ENCODE measurements at places on chromosomes 11 and 22.
A peak's percentile ranks its signal among the peaks of the same experiment; 100 is the strongest.

- DNase-seq: no peak
These were observed 55.2 kb downstream of the FLRT1 start for GRCh38 chr11:64090806-64091516.

DNA sequence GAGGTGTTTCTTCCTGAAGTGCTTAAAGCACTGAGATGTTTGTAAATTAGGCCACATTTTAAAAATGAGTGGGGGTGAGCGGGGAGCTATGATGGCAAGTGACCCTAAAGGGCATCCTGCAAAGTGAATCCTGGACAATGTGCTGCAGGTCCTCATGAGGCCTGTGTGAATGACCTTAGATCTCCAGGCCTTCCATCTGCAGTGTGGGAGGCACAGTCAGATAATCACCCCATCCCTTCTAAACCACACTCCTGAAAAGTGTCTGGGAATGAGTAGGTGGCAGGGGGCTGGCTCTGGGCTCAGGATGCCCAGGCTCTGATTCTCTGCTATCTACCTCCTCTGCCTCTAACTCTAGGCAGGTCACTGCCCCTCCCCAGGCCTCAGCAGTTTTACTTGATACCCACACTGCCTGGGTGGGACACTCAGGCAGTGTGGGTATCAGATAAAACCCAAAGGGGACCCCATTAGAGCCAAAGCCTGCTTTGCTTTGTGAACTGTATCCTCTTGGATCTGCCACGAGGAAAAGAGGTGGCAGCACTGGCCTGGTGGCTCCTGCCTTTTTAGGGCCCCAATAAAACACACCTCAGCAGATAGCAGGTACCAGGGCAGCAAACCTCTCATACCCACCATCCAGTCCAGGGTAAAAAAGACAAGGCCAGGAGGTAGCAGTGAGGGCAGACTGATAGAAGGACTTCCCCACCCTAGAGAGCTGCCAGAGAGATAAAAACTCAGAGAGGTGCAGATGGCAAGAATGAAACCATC is 10.5 kb downstream of the STARD10 start:
- no peak for DNase-seq

- no peak for DNase-seq
These were observed 14.2 kb upstream of the SOX10 start for GRCh38 chr22:37998543-37998942.

DNA sequence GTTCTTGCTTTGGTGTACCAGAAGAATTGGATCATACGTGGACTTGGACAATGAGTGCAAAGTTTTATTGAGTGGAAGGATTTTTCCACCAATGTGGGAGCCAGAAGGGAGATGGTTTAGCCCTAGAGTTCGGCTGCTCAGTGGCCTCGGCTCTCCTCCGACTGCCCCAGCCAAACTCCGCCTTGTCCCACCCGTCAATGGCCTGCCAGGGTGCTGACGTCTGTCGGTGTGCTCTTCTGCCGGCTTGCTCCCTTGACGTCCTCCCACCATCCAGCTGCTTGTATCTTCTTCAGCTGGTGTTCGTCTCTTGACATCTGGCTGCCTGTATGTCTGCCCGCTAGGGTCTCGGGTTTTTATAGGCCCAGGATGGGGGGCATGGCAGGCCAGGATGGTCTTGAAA is 154.8 kb downstream of the APOL5 start:
- DNase-seq: no peak

GRCh38 chr11:20157728-20158127 is 2.5 kb downstream of the DBX1 start:
- no peak for DNase-seq

DNA sequence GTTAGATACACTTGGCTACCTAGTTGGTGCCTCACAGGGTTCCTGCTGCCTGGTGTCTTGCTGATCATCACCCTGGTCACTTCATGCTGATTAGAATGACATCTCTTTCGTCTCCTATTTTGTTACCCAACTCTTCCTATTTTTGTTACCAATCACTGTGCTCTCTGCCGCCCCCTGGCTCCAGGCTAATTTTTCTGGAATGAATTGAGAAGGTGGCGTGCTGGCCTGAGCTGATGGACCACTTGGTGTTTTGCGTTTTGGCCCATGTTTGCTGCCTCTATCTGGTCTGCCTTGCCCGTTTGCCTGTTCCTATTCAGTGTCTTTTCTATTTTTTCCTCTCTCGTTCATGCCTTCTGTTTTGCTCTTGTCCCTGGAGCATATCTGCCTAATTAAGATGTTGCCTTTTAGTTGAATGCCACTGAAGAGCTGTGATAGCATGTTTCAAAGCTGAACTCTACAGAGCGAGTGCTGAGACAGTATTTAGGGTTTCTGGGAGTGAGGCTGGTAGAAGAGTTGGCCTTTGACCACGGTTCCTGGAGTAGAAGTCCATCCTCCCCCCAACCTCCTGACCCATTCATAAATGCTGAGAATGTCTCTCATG is 5.9 kb upstream of the ATF4 start:
- peak; percentile 55 for DNase-seq

GRCh38 chr22:25202290-25202921 is 2.7 kb downstream of the CRYBB3 start:
- peak; percentile 30 for DNase-seq

DNA sequence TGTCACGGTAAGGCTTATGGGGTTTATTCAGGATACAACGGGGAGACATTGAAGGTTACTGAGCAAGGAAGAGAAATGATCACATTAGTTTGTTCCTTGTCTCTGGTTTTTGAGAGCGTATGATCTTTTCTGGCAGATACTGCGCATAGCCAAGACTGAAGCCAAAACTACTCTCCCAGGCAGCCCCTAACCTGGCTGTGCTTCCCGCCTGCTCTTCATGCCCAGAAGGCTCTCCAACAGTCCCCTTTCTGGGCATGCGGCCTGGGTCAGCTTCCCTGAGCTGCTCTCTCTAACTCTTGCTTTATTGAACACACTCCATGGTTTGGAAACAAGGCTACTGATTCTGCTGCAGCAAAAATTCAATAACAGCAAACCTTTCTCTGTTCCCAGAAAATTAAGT is 306.6 kb downstream of the BUD13 start:
- no peak for DNase-seq

- DNase-seq: no peak
These were observed 8.4 kb downstream of the XBP1 start for GRCh38 chr22:28791841-28792490.

DNA sequence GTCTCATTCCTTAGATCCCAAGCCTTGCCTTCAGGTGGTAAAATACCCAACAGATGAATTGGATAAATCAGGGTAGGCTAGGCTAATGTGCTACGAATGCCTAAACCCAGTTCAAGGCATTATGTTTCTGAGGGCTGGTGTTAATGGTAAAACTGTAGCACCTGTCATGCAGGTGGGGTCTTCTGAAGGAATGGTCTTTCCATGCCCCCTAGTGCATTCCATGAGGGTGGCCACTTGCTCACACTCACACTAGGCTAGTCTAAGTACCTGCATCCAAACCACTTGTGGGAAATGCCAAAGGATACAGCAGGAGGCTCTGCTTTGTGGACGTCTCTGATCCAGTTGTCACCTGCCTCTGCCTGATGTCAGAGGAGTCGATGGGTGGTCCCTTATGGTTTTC is 24.2 kb upstream of the UCP3 start:
- DNase-seq: peak; percentile 33

DNA sequence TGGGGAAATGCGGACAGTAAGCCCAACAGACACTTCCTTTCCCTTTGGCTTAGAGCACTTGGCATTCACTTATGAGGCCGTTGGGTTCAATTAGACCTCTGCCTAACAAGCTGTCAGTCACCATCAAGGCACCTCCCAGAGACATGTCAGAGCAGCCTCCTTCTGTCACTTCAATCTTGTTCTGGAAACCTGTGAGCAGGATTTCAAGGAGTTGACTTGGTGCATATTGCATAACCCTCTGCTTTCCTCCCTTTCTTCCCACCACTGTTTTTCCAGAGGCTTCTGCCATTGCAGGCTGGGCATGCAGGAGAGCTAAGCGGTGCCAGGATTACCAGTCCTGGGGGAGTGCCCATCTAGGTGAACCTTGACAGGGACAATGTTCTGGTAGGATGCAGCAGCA is 484.2 kb upstream of the LRRC4C start:
- DNase-seq: no peak

DNA sequence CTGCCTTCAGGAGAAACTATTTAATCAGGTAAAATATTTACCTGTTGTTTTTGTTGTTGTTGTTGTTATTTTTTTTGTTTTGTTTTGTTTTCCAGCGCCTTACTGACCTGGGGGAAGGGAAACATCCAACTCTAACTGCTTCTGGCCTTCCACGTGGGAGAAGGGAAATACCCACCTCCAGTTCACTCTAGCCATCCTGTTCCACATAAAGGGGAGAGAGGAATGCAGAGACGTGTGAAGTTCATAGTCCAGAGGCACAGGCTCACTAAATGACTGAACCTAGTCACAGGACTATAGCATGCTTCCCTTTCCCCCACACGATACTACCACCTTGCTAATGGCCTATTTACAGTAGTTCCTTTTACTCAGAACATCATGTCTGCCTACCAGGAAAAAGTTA is 72.4 kb upstream of the VSTM5 start:
- DNase-seq: no peak

GRCh38 chr11:64130618-64131017 is 35.3 kb downstream of the MACROD1 start:
- DNase-seq: no peak

GRCh38 chr22:46649141-46650077 is 29.2 kb downstream of the GRAMD4 start:
- no peak for DNase-seq

DNA sequence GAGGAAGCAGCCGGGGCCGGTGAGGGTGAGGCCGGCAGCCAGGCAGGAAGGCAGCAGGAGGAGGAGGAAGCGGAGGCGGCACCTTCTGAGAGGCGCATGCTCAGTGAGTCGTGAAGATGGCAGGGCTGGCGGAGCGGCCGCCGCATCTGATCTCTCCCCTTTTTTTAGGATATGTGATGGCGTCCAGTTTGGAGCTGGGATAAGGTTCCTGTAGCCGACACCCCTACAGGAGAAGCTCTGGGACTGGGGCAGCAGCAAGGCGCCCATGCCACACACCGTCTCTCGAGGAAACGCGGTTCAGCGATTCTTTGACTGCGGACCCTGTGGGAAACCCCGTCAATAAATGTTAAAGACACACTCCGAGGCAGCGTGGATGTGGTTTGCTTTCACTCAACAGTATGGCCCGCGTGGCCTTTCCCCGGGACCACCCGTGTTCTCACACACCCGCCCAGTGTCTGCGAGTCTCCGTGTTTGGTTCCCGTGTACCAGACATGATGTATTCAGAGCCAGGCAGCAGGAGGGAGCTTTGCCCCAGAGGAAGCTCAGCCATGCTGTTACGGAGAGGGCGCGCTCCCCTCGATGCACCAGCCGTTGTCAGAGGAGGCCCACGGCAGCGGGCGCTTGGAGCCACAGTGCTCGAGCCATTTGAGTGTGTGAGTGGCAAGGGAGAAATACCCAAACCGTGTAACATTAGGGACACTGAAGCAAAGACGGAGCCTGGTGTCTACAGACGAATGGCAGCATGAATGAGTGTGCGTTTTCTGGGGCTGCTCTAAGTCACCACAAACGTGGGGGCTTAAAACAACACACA is 27.7 kb upstream of the PARVB start:
- peak; percentile 72 for DNase-seq

DNA sequence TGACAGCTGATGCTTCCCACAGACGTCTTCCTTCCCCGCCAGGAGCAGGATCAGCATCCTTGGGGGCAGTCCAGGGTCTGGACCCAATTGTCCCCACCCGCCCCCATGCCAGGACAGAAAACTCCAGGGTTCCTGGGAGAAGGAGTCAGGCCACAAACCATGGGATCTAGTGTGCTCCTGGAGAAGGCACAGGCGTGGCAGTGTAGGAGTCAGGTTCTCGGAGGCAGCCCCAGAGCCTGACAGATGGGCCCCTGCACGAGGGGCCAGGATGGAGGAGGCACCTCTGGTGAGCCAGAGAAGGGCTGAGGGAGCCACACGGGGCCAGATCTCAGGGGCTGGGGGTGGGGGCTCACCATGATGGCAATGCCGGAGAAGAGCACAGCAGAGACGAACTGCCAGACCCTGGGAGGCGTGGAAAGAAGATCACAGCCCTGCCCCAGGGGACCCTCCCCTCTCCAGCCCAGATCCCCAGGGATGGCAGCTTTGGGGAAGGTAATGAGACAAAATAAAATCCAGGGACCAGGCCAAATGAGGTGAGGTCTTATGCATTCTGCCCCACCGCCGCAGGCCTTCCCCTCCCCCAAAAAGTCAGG is 13.6 kb downstream of the TP53I11 start:
- no peak for DNase-seq

GRCh38 chr11:64767344-64768299 is 7.8 kb upstream of the PYGM start:
- DNase-seq: peak; percentile 77

GRCh38 chr11:20088397-20089225 is 71.7 kb downstream of the DBX1 start:
- no peak for DNase-seq

DNA sequence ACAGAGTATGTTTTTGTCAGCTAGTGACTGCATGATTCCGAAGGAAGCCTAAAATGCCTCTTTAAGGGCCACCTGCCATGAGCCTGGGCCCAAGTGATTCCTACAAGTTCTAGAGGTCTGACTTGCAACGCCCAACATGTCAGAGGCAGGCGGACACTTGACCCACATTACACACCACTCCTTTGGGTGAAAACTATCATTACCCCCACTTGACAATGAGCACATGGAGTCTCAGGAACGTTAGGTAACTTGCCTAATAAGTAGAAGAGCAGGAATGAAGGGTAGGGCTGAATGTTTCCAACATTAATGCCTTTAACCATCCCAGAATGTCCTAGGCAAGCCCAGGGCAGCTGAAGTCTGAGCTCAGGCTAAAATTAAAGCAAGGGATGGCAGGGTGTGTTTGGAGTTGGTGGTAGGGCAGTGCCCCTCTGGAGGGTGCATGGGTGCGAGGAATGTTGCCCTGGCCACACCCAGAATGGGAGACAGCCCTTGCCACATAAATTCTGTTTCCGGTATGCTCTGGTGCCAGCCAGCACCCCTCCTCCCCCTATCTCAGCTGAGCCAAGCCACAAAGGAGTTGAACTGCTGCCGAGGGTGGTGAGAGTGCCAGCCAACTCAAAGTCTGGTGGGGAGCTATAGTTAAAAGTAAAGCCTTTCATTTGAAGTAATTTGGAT is 2.5 kb downstream of the PLAAT2 start:
- peak; percentile 43 for DNase-seq

DNA sequence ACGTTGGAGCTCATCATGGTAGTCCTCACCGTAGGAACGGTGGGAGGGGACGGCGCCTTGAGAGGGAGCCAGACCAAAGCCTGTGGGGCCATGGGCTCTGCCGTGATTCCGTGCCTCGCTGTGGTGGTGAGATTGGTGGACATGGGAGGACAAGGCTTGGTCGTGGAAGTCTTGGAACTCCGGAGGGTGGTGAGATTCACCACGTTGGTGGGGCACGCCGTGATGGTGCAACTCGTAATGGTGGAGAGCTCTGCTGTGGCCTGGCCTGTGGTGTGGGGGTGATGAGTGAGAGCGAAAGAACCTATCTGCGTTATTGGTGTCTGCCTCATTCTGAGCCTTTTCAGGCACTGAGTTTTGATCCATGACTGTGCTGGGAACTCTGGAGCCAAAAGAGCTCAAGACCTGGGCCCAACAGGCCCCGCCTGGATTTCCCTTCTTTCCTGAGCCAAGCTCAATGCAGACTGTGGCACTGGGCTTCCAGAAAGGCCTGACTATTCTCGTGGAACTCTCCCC is at the start of gene CATSPER1:
TSS of gene CATSPER1 (minus strand) at position 463 of the 513 bp plus-strand sequence. CDS start at position 363, 100 bp downstream.
- no peak for DNase-seq

Data from CD4-positive, alpha-beta T cell treated with Interleukin-1 beta for 1 hour (primary cell).